Kidney tubule cell (primary cell): ENCODE measurements at places on chromosomes 6 and 20.

DNA sequence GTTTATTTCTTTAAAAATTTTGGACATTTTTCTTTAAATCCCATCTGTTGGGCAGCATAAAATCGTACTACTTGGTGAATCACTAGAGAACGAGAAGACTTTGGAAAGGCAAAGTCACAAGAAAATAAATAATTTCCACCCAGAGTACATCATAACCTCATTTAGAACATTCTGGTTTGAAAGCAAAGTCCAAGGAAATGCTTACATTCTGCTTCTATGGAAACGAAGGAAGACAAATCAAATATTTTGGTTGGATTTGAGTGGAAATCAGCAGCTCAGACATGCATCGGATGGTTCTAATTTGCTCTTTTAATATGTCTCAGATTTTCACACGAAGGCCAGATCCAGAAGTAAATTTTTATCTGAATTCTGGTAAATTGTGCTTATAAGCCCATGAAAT, 60.7 kb upstream of the LTV1 start:
- DNase-seq = no peak

- DNase-seq = no peak
These were observed 140.7 kb downstream of the FUT9 start for GRCh38 chr6:96156425-96156824.

- DNase-seq = no peak
These were observed 49.3 kb upstream of the NNAT start for GRCh38 chr20:37471741-37472235.

- peak; percentile 96 for DNase-seq
These were observed 172.5 kb upstream of the JARID2 start for GRCh38 chr6:15073344-15073789.

DNA sequence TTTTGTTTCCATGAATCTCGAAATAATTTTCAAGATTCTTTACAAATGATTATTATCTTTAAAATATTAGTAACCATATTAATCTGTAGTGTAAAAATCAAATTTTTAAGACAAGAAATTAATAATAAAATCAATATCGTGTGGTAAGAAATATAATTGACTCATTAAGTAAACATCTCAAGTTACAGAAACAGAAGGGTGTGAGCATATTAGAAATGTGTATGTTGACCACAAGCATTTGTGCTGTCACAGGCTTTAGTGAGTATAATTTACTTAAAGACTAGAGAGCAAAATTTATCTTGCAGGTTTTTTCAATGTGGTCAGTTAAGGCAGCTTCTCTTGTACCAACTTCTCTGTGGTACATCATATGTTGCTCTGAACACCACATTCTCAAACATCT, 566.5 kb upstream of the IRAK1BP1 start:
- DNase-seq = no peak

GRCh38 chr6:36600564-36601146, 6.5 kb downstream of the SRSF3 start:
- no peak for DNase-seq

DNA sequence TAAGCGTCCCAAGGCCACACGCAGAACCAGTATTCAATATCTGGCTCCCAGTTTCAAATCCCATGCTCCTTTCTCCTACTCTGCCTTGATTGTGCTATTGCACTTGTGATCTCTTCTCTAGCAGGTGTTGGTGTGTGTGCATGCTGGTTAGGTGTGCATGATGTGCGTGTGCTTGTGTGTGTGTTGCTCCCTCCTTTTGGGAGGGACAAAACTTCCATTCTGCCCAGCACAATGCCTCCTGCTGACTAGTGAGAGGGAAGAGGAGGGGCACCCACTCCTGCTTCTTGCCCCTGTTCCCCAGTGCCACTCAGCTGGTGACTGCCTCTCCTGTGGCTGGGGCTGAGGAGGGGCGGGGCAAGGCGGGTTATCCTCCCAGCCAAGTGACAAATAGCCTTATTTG, 19.7 kb downstream of the CD40 start:
- no peak for DNase-seq

- DNase-seq = no peak
These were observed 19.1 kb downstream of the FHL5 start for GRCh38 chr6:96582021-96582420.

- DNase-seq = no peak
These were observed 45.7 kb upstream of the IRF4 start for GRCh38 chr6:345747-346385.

- peak; percentile 78 for DNase-seq
These were observed 734 bp downstream of the TPBG start for GRCh38 chr6:82364087-82365015.

DNA sequence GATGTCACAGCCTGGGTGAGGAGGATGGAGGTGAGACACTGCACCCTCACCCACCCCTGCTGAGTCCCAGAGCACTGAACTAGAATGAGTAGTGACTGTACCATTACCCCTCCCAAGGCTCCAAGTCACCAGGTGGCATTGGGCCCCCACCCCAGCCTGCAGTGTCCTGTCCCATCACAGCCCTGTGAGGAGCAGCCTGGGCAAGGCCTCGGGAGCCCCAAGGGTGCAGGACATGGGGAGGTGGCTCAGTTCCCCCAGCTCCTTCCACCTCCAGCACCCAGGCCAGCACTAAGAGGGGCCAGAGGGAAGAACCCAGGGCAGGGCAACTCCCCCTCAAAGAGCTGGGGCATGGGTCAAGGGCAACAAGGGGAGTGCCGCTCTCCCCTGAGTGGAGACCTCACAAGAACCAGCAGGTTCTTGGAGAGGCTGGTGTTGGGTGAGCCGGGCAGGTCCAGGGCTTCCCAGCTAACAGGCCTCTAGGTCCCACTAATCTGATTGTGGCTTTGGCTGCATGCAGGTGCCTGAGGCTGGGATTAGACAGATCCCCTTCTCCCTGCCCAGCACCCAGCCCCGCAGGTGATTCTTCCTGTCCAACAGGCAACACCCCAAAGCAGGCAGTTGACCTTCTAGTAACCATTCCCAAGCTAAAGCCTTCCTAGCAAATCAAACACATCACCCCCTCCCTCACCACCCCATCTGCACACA, 2.6 kb downstream of the CST4 start:
- no peak for DNase-seq

DNA sequence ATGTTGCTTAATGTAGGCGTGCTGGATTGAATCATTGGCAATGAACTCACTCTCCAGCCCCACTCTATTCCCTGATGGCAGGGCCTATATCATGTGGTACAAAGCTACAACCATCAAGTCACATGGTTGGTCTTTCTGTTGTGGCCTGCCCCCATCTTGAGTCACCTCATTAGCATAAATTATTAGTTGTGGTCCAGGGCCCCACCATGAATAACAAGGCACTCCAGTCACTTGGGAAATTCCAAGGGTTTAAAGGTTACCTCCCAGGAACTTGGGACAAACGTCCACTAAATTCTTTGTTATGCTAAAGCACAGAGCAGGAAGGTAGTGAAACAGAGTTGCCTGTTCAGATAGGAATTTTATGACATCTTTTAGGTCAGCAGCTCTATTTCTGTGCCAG, 193.7 kb downstream of the SLC35F1 start:
- DNase-seq = peak; percentile 97

DNA sequence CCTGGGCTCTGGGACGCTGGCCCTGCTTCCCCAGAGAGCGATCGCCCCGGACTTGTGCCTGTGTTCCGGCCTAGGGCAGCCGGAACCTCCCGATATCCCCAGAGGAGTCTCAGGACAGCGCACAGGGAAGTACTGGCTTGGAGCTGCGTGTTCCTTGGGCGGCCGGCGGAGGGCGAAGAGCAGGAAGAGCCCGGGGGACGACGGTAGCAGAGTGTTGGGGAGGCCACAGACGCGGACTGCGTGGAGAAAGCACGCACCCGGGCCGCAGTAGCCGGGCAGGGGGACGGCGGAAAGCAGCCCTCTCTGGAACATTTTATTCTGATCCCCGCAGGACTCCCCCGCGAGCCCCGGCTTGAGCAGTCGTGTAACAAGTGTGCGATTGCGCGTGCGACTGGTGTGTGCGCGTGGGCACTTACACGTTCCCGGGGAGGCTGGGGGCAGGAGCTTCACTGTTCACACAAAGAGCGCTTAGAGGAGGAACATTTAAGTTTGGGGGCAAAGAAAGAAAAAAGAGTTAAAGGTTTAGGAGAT, 36.1 kb downstream of the NCR2 start:
- DNase-seq = peak; percentile 66

- no peak for DNase-seq
These were observed 25.5 kb upstream of the OLIG3 start for GRCh38 chr6:137519629-137520176.

DNA sequence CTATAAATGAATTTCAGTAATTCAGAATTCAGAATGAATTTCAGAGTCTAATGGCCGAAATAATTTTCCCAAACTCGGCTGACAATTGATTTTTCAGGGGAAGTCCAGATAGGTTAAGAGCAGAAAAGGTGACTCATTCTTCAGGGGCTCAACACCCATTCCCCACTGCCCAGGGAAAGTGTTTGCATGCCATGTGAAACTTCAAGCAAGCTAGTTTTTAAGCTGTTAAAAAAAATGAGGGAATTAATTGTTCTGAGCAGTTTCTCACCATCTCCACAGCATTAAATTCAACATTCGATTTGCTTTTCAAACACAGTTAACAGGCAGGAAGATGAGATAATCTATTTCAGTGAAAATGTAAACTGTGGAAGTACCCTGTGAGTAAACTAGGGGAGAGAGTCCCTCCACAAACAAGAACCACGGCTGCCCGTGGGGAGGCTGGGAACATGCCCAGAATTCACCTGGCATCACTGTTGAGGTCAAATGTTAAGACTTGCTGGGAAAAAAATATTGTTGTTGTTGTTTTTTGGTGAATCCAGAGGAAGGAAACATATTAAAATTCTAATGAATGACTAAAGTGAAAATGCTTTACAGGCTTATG, 650.8 kb upstream of the AGPAT4 start:
- no peak for DNase-seq

DNA sequence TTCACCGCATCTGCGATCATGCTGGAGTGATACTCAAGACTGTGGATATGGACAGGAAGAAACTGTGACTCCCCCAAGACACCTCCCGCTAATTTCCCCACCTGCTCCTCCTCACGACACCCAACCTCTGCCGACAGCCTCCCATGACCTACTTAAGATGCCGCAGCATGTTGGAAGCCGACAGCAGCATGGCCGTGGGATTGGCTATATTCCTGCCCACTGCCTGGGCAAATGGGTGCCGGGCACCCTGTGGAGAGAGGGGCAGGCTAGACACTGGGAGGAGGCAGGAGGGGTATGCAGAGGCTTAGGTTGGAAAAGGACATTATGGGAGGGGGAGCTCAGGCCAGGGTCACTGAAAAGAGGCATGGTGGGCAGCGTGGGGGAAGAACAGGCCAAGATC, 4.5 kb downstream of the IDH3B start:
- DNase-seq = no peak

- DNase-seq = no peak
These were observed 245.5 kb downstream of the PACRG start for GRCh38 chr6:162973151-162973872.

GRCh38 chr6:165060720-165061119, 248.7 kb downstream of the C6orf118 start:
- DNase-seq = no peak

DNA sequence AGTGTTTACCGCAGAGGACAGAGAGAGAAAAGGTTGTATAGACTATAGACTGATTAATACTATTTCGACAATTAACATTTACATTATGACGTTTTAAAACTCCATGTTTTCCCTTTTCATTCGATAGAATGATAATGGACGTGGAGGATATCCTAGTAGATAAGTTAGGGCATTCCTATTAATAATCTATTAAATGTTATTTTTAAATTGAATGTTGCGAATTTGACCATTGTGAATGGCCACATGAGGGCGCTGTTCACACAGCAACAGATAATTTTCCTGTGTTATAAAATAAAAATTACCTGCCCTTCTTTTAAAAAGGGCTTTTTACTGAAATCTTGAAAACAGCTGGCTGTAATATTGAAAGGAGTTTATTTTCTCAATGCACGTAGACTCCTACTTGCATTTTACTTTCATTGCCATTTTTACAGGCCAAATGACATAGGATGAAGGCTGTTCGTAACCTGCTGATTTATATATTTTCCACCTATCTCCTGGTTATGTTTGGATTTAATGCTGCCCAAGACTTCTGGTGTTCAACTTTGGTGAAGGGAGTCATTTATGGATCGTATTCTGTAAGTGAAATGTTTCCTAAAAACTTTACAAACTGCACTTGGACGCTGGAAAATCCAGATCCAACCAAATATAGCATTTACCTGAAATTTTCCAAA, 3.3 kb downstream of the ADGRB3 start:
- peak; percentile 49 for DNase-seq

DNA sequence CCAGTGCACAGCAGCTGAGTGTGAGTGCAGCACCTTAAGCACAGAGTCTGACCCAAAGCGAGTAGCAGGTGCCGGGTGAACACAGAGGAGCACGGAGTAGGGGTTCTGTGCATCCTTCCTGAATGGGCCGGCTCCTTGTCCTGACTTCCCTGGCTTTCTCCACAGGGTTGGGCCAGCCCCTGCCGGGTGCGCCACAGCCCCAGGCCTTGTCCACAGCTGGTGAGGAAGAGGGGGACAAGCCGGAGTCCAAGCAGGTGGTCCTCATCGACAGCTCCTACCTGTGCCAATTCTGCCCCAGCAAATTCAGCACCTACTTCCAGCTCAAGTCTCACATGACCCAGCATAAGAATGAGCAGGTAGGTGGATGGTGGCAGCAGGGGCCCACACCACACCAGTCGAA, 34.9 kb downstream of the ZNF341 start:
- no peak for DNase-seq

DNA sequence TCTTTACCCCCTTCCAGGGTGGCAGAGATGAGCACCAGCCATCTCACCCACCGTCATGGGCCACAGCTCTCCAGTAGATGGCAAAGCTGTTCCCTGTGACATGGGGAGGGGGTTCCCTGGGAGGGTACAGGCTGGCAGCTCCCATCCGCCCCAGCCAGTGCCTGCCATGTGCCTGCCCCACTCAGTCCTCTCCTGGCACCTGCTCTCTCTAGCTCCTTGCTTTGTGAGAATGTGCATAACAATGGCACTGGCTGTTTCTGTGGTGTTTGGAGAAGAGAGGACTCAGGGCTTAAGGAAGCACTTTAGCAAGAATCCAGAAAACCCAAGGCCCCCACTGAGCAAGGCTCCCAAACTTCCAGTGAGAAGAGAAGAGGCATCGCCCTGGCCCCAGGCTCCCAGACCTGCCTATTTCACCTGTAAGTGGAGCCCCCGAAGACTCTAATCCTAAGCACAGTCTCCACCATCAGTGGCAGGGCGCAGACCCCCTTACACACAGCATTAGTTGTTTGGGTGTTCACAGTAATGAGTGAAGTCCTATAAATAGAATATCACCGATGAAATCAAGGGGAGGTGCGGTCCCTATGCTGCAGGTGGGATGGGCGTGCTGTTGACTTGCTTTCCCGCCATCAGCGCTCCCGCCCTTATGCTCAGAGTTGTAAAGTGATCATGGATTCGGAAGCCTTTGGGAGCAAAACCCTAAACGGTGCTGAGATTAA, 110.2 kb downstream of the AGPAT4 start:
- no peak for DNase-seq
